LNCaP clone FGC (cell line): ENCODE measurements at places on chromosomes 5 and 9.

GRCh38 chr9:83800236-83801033, 17.1 kb downstream of the GKAP1 start:
- no peak for DNase-seq

DNA sequence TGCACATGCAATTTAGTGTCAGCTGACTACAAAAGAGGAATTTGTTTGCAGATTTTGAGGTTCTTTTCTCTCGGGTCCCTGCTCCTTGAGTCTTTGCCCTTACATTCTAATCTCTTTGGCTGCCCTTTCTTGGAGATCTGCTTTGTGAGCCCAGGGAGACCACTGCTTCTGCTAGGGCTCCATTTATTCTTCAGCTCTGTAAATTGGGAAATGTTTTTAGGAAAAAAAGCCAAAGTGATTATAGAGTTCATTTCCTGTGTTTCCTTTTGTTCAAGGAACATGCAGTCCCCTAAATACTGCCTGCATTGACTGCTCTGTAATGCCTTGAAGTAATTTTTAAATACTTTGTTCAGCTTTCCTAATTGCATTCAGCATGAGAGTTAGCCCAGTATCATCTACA, 197.4 kb downstream of the CSNK1G3 start:
- no peak for DNase-seq

GRCh38 chr9:19785230-19785629, 3.6 kb downstream of the SLC24A2 start:
- no peak for DNase-seq

DNA sequence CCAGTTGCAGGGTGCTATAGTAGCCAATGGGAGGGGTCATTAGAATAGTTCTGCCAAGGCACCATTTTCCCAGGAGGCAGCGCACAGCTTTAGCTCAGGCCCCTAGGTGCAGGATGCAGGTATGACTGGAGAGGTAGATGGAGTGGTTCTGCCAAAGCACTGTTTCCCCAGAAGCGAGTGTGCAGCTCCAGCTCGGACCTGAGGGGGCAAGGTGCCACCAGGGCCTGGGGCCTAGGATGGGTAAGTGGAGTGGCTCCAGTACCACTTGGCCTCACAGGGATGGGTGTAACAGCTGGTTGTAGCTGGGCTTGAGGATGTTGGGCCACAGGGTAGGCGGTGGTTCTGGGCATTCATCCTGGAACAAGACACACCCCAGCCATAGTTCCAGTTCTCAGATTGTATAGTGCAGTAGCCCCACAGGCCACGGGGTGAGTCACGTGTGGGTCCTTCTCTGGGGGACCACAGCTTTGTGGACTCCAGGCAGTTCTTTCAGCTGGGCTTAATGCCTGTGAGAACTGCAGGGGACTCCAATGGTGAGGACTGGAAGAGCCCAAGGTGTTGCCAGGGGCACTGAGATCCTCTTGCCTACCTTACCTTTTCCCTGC, 185.5 kb upstream of the ANKH start:
- DNase-seq: no peak

- no peak for DNase-seq
Observed at GRCh38 chr5:149860801-149861322, 83.7 kb downstream of the PDE6A start.

DNA sequence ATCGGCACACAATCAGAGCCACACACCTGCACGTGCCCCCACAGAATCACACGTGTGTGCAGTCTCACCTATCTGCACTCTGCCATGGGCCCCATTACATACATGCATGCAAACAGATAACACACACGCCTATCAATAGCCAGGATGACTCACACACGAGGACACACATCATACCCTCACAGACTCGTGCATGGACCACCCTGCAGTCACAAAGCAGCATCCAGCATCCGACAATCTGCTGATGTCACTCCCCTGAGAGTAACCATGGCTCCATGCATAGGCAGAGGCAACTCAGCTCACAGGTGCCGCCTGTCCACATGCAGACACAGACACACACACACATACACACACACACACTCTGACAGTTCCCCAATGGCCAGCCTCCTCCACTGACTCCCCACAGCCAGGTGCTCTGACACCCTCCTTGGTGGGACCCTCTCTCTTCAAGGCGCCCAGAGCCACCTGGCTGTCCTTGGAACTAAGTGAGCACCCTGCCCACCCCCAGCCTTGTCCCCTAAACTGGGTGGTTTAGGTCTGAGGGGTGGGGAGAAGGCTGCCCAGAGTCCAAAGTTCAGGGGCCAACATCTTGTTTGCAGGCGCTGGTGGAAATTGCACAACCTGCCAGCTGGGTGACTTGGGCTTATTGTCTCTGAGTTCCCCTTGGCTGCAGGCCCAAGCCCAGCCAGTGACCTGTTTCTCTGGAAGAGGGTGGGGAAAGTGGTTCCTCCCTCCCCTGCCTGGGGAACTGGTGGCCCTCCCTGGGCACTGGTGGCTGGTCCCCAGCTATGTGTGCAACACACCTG, 34.6 kb upstream of the NEK6 start:
- DNase-seq: peak; percentile 57

- DNase-seq: no peak
Observed at GRCh38 chr5:55750063-55750462, 12.2 kb downstream of the DDX4 start.

GRCh38 chr5:170186156-170186555, 46.6 kb upstream of the C5orf58 start:
- no peak for DNase-seq

DNA sequence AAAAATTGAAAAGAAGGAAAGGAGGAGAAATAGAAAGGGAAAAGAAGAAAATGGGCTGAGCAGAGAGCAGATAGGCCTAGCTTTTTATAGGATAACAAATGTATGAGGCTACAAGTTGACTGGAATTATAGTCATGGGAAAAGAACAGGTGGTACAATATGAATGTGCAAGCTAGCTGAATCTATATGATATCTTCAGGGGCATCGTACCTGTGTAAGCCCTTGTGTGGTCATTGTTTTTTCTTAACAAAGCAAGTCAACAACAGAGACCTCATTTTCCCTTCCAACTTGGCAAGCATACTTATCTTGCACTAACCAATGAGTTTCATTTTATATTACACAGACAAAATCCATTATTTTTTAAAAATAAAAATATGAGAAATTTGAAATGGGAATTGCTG, 259.2 kb downstream of the KCTD16 start:
- DNase-seq: no peak

GRCh38 chr9:76658510-76659231, 105.6 kb upstream of the PCA3 start:
- DNase-seq: no peak

- DNase-seq: no peak
Observed at GRCh38 chr5:94613583-94613982, 4.8 kb downstream of the KIAA0825 start.

DNA sequence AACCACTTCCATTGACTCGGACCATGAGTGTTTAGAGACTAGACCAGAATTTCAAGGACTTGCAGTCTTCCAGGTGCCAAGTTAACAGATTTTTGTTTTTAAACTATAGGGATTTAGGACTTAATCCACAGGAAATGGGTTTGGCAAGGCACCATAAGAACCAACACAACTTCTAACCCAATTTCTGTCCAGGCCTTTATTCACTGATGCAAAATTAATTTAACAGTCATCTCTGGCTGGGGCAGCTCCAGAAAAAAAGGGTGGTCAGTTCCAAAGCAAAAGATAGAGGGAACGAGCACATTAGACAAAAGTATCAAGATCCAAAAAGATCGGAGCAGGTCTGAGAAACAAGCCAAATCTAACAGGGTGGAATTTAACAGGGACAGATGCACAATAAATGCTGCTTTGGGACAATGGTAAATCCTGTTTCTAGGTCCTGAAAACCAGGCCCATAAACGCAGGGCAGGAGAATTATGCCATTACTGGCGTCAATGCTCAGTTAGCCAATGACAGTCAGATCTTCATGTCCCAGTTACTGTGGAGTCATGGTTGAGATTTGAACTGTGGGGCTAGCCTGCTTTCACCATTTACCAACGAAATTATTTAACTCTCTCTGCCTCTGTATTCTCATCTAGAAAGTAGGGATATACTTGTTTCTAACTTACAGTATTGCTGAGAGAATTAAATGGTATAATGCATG, 590.8 kb upstream of the BRINP1 start:
- DNase-seq: no peak

DNA sequence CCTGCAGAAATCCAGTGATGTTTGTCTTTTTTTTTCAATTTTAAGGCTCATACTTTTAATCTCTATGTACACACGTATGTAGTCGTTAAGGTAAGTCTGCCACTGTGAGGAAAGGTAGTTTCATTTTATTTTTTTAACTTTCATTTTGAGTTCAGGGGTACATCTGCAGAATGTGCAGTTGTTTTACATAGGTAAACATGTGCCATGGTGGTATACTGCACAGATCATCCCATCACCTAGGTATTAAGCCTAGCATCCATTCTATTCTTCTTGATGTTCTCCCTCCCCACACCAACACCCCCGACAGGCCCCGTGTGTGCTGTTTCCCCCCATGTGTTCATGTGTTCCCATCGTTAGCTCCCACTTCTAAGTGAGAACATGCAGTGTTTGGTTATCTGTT, 19.7 kb downstream of the MUSK start:
- no peak for DNase-seq

GRCh38 chr9:4442806-4443205, 47.5 kb upstream of the SLC1A1 start:
- DNase-seq: no peak

DNA sequence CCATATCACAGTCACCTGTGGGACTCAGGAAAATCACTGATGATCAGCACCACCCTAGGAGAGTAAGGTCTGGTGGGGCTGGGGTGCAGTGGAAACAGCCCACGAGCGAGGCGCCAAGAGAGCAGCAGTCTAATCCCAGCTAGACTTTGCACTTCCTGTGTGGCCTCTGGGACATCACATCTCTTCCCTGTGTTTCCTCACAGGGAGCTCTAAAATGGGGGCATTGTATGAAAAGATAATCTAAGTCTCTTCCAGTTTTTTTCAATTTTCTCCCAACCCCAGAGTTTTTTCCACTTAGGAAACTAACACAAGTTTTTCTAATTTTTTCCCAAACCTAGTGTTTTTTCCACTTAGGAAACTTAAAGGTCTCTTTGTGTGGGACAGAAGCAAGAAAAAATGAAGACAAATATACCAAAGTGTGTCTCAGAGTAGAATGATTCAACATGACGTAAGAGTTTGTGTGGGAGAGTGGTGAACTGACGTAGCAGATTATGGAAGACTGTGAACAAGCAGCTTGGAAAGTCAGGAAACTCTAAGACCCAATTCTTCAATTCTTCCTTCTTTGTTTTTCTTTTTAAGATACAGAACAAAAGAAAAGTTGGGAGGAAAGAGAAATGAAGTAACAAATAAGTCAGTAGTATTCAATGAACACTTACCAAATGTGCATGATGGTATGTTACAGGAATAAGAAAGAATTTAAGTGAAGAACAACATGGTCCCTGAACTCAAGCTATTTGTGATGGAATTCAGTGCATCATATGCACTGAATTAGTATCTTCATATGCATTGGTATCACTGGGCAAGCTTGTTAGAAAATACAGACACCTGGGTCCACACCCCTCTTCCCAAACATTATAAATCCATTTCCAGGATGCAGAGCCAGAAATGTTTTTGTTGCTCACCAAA, 51.3 kb downstream of the LHFPL2 start:
- no peak for DNase-seq

DNA sequence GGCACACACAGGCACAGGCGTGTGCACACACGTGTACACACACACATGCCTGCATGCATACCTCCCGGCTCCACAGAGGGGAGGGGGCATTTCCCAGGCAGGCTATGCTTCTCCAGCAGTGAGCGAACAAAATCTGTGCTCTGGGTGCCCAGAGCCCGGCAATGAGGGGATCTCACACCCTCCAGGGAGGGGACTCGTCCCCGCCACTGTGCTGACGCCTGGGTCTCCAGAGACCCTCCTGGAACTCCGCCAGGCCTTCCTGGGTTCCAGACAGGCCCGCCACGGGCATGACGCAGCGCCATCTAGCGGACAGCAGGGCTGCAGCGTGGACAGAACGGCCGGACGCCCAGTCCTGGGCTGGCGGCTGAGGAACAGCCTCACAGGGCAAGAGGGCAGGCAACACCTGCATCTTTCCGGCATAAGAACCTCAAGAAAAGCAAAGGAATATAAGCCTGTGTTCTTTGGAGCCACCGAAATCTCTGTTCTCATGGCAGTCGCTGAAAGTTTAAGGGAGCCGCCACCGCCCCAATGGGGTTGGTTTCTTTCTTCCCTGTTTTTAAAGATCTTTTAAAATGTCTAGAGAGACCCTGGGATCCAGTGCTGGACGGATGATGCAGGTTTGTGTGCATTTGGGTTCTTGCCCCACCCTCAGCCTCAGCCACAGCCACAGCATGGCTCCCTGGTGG, 135.6 kb upstream of the PPP1R26 start:
- DNase-seq: no peak

GRCh38 chr9:135711391-135711790, 9.4 kb downstream of the KCNT1 start:
- DNase-seq: no peak

GRCh38 chr9:77544546-77544945, 103.6 kb downstream of the GNA14 start:
- no peak for DNase-seq

DNA sequence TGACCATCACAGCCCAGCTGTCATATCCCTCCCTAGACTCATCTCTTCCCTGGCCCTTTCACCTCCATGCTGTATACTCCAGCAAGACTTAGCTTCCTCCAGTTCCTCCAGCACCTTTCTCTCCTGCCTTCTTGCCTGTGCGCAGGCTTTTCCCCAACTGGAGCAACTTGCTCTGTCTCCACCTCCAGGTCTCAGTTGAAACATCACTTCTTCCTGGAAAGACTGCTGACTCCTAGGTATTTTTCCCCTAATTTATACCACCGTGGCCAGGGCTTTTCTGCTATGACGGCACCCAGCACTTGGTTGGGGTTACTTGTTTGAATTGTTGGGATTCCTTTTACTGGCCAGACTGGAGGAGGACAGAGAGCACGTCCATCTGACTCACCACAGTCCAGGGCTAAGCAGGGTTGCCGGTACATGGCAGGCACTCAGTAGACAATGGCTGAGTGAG, 67.5 kb downstream of the KCNIP1 start:
- no peak for DNase-seq

DNA sequence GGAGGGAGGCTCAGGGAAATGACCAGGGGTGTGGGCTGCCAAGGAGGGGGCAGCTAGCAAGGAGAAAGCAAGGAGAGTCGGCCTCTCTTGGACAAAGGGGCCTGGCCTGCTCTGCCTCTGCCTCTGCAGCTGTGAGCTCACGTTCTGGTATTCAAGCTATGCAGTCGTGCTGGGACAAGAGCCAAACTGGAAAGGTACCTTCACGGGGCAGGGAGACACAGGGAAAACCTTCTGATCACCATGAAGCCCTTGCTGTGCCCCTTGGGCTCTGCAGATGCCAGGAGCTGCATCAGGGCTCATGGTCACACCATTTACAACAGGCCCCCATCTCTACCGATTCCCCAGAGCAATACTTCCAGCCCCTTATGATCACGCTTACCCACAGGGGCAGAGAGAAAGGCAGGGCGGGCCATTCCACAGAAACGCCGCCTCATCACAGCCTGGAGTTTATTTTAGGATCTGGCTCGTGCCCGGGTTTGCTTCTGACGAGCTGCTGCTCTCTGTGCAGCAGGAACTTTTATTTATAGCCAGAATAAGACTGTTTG, 63.2 kb downstream of the PRRT1B start:
- peak; percentile 58 for DNase-seq
